LHCN-M2 (cell line): ENCODE measurements at places on chromosomes 2 and 18. TPM values are rescaled to one million over a fixed set of nuclear protein-coding genes. Genes with fewer than 3 reads are reported as not detected.

The SEMA4F gene
- 8.8 and 11.3 TPM in 2 replicates for total RNA-seq

The PLEKHA3 gene
- total RNA-seq = 14.1 and 14.9 TPM in 2 replicates

The SPATA3 gene
- total RNA-seq = not detected in 2 replicates

The FER1L5 gene
- not detected in 2 replicates for total RNA-seq

The CYP27C1 gene
- 0.32 and 0.63 TPM in 2 replicates for total RNA-seq

The CNGA3 gene
- 0.23 and 0.58 TPM in 2 replicates for total RNA-seq

The D2HGDH gene
- total RNA-seq = 12.7 and 13.5 TPM in 2 replicates

The NOL4 gene
- not detected in 2 replicates for total RNA-seq

The SCTR gene
- not detected in 2 replicates for total RNA-seq

The NT5DC4 gene
- total RNA-seq = not detected in 2 replicates
